ENCODE measurements at places on chromosomes 4 and X.

GRCh38 chr4:168981460-168981859 is 28.6 kb downstream of the CBR4 start:
- no peak for DNase-seq

GRCh38 chr4:39597695-39598381 is 40.8 kb downstream of the SMIM14 start:
- no peak for DNase-seq

DNA sequence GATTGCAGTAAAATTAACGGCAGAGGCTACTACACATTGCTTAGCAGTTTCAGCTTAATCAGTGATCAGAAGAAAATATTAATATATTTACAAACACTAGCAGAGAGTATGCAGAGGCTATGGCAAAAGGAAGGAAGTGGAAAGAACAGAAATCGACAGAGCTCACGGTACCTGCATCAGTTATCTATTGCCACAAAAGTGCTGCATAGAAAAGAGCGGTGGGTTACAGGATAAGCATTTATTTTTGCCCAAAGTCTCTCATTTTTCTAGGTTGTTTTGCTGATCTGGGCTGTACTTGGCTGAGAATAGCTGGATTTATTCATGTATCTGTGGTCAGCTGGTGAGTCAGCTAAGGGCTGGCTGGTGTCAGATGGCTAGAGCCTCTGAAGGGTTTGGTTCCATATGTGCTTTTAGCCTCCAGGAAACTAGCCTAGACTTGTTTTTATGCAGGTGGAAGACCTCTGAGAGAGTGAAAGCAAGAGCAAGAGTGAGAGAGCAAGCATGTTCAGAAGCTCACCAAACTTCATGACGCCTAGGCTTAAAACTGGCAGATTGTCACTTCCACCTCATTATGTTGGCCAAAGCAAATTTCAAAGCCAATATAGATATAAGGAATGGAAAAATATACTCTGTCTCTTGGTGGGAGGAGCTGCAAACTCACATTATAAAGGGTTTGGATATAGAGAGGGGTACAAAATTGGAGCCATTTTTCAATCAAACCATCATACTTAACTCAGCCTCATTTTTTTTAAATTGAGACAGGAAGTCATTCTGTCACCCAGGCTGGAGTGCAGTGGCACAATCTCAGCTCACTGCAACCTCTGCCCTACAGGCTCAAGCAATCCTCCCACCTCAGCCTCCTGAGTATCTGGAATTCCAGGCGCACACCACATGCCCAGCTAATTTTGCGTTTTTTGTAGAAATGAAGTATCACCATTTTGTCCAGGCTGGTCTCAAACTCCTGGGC is 153.2 kb upstream of the RPL34 start:
- no peak for DNase-seq

- DNase-seq: no peak
Observed at GRCh38 chrX:10582945-10583344, 37.4 kb downstream of the MID1 start.

GRCh38 chr4:129614611-129615010 is 518.7 kb downstream of the C4orf33 start:
- no peak for DNase-seq
